NCI-H1105 (cell line): ENCODE measurements at places on chromosomes 7 and 10.

DNA sequence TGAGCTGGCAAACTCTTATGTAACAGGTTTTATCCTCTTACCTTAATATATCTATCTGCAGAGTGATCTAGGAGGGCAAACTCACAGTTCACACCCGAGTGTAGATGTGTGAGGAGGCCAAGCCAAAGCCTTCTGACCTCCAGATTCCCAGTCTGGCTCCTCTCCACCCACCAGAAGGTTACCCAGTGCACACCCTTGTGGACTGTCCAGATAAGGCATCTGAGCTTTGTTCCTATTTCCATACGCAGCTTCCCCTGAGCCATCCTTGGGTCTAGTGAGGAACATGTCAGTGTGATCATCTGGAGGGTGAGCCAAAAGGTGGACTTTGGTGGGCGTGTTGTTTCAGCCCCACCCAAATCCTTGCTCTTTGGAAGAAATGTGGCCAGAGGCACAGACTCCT, 203.0 kb upstream of the MEOX2 start:
- no peak for DNase-seq

DNA sequence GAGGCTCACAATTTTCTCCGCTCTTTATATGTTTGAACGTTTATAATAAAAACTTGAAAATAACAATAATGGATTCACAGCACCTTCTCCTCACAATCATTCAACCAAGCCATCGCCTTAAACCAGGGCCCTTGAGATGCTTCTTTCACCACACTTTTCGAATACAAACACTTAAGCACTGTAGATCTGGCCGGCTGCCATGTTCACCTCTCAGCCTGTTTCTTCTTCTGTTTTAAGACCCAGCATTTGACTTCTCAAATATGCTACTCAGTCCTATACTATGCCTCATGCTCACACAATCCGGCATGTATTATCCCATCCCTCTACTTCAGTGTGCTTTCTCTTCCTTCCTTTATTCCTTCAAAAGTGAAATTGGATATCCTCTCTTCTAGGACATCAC, 280.6 kb downstream of the TFEC start:
- peak; percentile 6 for DNase-seq

DNA sequence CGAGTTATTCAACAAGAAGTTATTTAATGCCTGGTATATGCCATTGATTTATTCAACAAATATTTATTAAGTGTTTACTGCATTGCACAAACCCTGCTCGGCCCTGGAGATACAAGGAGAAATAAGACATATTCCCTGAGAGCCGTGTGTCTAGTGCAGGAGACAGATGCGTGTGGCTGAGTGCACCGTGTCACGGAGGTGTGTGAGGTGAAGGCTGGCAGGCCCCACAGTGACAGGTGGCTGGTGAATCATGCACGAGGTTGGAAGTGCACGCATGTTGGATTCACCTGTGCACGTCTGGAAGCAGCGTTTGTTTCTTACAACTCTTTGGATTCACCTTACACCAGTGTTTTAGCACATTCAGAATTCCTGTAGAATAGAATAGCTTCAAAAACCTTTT, 136.6 kb upstream of the SHH start:
- DNase-seq = no peak

DNA sequence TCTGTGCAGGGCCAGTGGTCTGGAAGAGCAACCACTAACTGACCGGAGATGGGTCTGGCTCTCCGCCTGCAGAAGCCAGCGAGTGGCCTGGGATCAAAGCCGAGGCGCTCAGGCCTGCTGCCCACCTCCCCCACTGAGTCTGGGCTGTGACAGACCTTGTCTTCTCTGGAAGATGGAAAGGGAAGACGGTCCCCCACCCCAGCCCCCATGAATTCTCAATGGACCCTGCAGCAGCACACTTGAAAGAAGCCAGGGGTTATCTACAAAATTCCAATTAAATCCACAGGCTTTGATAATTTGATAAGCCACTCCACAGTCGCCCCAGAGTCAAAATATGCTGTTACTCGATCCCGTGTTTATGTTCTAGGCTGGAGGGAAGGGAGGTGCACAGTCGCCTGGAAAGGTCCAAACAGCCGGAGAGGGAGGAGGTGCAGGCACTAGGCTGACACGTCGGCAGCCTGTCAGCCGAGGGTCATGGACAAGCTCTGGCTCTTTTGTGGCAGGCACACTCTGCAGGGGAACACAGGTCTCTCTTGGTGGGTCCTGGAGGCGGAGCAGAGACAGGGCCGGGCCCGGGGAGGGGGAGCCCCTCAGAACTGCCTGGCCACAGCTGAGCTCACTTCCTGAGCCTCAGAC, 134.9 kb downstream of the SH3PXD2A start:
- no peak for DNase-seq
